RWPE1 (cell line): ENCODE measurements at places on chromosomes 3 and 15.

DNA sequence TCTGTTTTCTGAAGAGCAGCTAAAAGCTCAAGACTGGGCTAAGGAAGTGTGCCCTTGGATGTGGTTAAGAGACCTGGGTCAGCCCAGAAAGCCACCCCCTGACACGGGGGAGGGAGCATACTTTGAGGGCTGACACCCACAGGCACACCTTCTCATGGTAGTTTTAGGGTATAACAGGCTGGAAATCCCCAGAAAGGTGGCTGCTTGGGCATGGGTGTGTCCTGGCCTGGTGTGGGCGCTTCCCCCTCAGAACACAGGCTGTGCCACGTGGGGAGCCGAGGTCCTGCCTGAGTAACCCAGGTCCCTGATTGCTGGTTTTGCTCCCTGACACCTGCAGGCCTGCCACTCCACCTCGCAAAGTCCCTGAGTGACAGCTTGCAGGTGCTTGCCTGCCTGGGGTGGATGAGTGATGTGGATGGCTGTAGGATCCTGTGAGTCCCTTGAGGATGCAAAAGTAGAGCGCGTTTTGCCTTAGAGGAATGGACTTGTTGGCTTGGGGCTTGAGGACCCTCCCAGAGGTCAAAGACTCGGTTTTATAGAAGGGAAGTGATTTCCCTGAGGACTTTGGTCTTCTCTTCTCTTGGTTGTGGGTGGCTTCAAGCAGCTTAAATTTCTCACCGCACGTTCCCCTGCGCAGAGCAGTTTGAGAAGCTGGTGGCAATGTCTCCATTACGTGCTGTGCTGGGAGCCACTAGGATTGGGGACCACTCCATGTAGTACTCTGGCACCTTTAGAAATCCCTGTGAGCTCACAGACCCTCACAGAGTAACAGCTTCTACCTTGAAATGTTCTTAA, 94.4 kb downstream of the DNASE1L3 start:
- no peak for DNase-seq

- DNase-seq: no peak
These were observed 236.8 kb upstream of the UBE2E2 start for GRCh38 chr3:22966349-22966748.

GRCh38 chr3:172106037-172106954, 66.9 kb downstream of the FNDC3B start:
- DNase-seq: no peak

- peak; percentile 8 for DNase-seq
These were observed 864 bp upstream of the NEO1 start for GRCh38 chr15:73051391-73051806.

DNA sequence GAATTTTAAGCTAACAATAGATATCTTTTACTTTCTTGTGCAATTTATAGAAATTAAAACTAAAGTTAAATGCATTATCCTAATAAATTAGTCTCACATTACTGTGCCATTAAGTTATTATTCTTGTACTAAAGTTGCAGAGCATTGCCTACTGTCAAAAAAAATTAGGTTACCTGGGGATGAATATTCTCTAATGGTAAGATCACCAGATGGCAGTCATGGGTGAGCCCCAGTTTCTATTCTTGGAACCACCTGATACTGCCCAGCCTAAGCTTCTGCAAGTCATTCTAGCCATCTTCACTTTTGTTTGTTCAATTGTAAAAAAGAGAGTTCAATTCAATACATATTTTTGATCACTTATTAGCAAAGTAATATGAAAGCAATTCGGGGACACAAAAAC, 213.2 kb downstream of the CADM2 start:
- DNase-seq: no peak

- DNase-seq: no peak
These were observed 490.0 kb downstream of the NAALADL2 start for GRCh38 chr3:175349168-175349567.

DNA sequence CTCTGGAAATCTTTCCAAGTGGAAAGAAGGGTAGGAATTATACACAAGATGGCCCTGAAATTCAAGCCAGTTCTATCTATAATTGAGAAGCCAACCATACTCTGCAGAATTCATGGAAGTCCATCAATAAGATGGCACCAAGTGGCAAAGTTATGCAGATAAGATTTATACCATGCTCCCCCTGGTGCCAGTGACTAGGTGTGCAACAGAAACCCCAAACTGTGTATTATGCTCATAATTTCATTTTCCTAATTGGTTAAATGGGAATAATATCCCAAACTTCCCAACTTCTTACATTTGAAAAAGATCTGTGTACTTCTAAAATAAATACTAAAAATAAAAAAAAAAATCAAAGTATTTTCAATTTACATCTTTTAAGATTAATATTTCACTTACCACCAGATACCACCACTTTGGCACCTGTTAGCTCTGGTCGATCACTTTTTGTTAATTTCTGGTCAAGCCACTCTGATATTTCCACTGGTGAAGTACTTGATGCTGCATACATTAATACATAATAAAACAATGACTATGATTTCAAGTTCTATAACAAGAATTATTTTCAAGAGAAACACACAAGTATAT, 25.9 kb downstream of the ETFA start:
- peak; percentile 55 for DNase-seq

- no peak for DNase-seq
These were observed 362.8 kb upstream of the RGMA start for GRCh38 chr15:93451822-93452221.

DNA sequence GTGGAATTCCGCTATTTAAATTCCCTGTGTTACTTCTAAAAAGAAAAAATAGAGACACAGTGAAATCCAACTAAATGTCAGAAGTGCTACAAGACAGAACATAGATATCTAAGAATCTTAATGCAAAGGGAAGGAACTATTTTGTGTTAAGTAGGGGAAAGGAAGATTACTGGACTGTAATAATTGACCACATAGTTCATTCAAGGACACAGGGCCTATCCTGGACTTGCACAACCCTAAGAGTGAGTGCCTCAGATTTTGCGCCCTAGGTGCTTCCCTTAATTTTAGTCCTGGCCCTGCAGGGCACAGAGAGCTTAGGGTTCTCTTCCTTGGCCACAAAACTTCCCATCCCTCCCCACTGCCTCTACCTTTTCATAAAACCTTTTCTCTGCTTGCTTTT, 3.5 kb upstream of the IL20RB start:
- no peak for DNase-seq

DNA sequence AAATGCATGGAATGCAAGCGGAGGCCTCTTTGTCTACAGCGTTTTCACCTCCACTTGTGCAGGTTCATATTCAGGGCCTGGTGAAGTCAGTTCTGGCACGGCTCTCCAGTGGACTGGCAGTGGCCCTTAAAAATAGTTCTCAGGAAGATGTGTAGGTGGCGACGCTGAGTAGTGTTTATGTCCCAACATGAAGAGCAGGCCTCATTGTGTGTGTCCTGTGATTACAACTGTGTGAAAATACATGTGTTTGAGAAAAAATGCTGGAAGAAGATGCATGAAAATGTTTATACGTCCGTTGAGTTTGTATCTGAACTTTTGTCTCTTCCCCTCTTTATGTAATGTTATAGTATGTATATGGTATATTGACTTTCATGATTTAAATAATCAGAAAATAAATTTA, 7.2 kb downstream of the LIPC start:
- DNase-seq: peak; percentile 22

GRCh38 chr3:128226186-128226725, 73.0 kb downstream of the EEFSEC start:
- DNase-seq: no peak

DNA sequence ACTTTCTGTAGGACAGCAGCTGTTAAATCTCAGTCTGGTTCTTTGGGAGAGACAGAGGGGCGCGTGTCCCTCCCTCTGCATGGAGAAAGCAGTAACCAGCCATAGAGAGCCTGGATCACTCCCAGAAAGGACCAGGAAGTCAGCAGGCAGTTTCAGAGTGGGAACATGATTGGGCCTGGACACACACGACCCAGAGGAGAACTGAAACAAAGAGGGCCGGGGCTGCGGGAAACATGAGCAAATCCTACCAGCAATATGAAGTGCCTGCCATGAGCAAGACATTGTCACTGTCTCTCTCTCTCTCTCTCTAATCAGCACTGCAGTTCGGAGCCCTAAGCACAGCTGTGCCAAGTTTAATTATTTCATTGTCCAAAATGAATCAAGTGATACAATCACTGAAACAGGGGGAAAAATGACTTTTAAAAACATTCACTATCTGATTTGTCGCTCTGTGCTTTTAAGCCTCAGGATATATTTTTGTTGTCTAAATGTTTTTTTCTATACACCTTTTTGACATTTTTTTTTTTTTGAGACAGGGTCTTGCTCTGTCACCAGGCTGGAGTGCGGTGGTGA, 17.6 kb downstream of the MUC13 start:
- no peak for DNase-seq

DNA sequence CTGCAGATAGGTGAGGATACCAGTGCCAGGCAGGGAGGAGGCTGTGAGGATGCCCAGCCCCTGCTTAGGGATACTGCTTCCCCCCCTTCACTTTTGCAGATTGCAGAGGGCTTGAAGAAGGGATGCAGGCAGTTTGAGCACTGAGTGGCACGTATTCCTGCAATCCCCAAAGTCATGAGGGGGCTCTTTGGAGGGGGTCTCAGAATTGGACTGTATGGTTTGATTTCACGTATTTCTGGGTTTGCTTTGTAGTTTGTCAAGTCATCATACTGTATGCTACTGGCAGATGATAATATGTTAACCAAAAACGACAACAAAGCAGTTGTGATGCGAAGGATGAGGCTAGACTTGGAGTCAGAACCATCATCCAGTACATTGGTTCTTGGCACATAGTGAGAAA, 28.1 kb downstream of the CHST14 start:
- no peak for DNase-seq

DNA sequence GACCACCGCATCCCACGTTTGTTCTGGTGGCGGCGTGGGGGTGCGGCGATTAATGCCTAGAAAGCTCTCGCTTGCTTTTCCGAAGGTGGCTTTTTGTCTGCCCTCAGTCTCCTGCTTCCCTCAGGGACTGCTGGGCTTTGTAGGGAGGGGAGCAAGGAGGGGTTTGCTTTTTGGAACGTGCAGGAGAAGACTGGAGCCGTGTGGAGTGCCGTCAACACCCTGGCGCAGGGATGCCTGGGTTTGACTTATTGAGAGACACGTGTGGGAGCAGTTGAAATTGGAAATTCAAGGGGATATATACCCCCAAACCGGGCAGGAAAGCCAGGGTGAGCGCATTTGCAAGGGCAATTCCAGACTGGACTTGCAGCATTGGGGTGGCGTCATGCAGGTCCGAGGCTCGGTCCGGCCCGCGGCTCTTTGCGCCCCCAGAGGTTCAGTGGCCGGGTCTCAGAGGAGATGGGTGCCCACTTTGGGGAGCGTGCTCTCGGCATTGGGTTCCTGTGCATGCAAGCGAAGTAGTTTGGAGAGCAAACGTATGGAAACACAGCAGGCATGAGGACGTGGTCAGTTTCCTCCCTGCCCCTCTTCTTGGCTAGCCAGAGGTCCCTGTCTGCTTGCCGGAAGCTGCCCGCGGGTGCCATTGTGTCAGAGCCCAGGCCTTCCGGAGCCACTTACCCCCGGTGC, 2.1 kb downstream of the EPHB1 start:
- no peak for DNase-seq

GRCh38 chr3:9390265-9390888, 7.0 kb upstream of the SETD5 start:
- DNase-seq: no peak

- no peak for DNase-seq
These were observed 144.1 kb upstream of the RASGRP1 start for GRCh38 chr15:38708672-38709180.

GRCh38 chr3:124997303-124998246, 58.2 kb downstream of the HEG1 start:
- no peak for DNase-seq
